ENCODE measurements at places on chromosomes 1 and 21. TPM values are rescaled to one million over a fixed set of nuclear protein-coding genes. Genes with fewer than 3 reads are reported as not detected.
A peak's percentile ranks its signal among the peaks of the same experiment; 100 is the strongest.

DNA sequence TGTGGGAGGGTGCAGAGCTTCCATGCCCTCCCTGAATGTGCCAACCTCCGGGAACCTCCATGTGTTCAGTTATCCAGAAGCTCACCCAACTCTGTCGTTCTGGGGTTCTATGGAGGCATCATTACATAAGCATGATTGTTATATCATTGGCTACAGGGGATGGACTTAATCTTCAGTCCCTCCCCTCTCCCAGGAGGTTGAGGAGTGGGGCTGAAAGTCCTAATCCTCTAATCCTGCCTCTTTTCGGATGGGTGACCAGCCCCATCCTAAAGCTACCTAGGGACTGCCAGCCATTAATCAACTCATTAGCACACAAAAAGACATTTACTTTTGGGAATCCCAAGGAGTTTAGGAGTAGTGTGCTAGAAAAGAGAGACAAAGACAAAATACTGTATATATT lies 32.0 kb upstream of the PSEN2 start:
- no peak for DNase-seq

The KRTAP7-1 gene
- not detected for total RNA-seq

GRCh38 chr1:150389650-150390049 lies 25.7 kb downstream of the RPRD2 start:
- no peak for DNase-seq

DNA sequence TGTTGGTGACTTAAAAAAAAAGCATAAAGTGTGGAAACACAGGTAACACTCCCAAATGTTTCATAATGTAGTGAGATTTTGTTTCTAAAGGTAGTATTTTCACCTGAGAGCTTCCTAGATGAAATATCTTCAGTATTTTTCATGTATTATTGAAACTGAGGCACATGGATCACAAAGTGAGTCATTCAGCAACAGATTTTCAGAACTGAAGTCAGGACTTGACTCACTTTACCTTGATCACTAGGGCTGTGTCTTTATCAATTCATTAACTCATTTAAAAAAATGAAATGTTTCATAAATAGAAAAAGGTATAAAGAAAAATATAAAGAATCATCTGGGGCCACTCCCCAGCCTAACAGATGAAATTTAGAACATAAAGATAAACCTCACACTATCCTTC lies 66.5 kb upstream of the RCC1 start:
- no peak for DNase-seq

The PRAMEF5 gene
- not detected for total RNA-seq

GRCh38 chr1:233295975-233296322 lies 424 bp upstream of the PCNX2 start:
- no peak for DNase-seq

The S100A7 gene
- total RNA-seq = not detected

DNA sequence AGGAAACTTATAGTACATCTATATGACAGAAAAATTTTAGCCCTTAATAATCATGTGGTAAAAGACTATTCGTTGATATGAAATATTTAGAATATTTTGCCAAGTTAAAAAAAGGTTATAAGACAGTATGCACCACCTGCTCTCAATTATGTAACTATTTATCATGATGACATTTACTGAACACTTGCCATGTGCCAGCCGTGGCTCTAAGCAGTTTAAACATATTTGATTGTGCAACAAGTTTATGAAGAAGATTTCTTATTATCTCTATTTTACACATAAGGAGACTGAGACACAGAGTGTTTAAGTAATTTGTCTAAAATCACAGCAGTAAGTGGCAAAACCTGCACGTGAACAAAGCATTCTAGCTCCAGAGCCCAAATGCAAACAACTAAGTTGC lies 199.3 kb upstream of the JUN start:
- no peak for DNase-seq

- DNase-seq = no peak
Measured at GRCh38 chr1:237091691-237092090, 49.7 kb downstream of the RYR2 start.

- DNase-seq = no peak
Measured at GRCh38 chr1:112954017-112954650, 1.9 kb downstream of the SLC16A1 start.

- DNase-seq = peak; percentile 23
Measured at GRCh38 chr1:115976062-115976920, at the start of gene SLC22A15. TSS of gene SLC22A15 (plus strand) at chr1:115976513. CDS start at chr1:115976628, 115 bp downstream.

The FMO5 gene
- total RNA-seq = 1.5 TPM

GRCh38 chr1:203267912-203268311 lies 37.4 kb upstream of the BTG2 start:
- DNase-seq = no peak

DNA sequence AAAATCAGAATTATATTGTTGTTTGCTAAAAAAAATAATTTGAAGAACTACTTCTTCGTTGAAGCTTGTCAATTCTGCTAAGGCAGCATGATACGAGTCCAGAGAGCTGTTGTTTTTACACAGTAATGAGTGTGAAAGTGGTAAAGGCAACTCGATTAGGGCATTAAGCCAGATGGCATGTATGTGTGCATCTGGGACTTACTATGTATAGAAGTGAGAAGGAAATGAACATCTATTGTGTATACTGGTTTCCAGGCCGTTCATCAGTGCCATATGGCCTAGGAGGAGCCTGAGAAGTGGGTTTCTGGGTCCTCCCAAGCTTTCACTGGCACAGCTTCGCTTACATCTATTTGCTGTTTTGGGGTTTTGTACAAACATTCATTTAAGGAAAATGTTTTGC lies 5.7 kb downstream of the CTPS1 start:
- DNase-seq = no peak

The PRKAA2 gene
- not detected for total RNA-seq

The OR10J1 gene
- total RNA-seq = not detected

The OPN3 gene
- total RNA-seq = 4.8 TPM

- no peak for DNase-seq
Measured at GRCh38 chr1:207984831-207985572, 74.1 kb upstream of the CD34 start.

The IGSF5 gene
- total RNA-seq = not detected

GRCh38 chr1:10901091-10901890 lies 104.8 kb upstream of the CASZ1 start:
- no peak for DNase-seq

The PPM1J gene
- total RNA-seq = not detected
